ENCODE measurements at places on chromosomes 13 and 19. TPM values are rescaled to one million over a fixed set of nuclear protein-coding genes. Genes with fewer than 3 reads are reported as not detected.

DNA sequence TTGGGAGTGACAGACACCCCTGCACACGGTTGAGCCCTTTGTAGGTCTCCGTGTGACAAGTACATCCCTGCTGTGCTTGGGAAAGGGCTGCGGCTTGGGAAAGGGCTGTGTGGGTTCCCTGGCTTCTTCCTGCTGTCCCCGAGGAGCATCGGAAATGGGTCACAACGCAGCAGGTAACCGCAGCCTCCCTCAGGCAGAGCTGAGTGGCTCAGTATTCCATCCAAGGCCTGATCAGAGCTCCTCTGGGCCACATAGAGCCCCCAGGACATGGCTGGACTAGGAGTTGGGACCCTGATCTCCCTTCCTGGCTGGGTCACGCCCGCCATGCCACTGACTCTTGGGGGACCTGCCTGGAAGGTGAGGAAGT, 16.3 kb downstream of the TECR start:
- DNase-seq: no peak
- H3K4me1 ChIP-seq: no peaks in the 10 kb centered on the region
- peaks cover 12% of the 10 kb centered on the region for H3K36me3 ChIP-seq
- no peaks in the 10 kb centered on the region for H3K27me3 ChIP-seq

DNA sequence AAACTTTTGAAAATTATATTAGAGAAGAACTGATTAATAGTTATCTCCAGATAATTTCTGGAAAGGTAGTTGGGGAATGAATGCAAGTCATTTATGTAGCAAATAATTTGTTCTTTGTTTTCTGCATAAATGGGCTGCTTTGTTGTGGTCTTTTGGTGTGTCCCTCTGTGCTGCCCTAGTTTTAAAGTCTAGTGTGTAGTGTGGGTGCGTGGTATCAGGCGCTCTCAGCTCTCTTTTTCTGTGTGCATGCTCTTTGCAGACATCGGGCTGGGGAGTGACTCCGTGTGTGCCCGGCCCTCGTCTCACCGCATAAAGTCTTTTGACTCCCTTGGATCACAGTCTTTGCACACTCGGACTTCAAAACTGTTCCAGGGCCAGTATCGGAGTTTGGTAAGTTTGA, 94.5 kb downstream of the ARHGEF7 start:
- DNase-seq: no peak
- H3K36me3 ChIP-seq: 0 out of 2 replicates have a peak, but pooled peaks cover 3% of the 10 kb centered on the region
- no peak overlapping the region for H3K27ac ChIP-seq
- H3K4me3 ChIP-seq: no peak overlapping the region
- peaks cover 11% of the 10 kb centered on the region for H3K4me1 ChIP-seq
- H3K27me3 ChIP-seq: no peaks in the 10 kb centered on the region

Gene IQCN
- total RNA-seq: 0.06 TPM

GRCh38 chr19:313988-314815, 23.0 kb upstream of the PLPP2 start:
- H3K27ac ChIP-seq: no peak overlapping the region
- no peak overlapping the region for H3K4me3 ChIP-seq
- peaks cover 14% of the 10 kb centered on the region for H3K36me3 ChIP-seq
- H3K4me1 ChIP-seq: no peaks in the 10 kb centered on the region
- DNase-seq: no peak
- H3K27me3 ChIP-seq: no peaks in the 10 kb centered on the region

DNA sequence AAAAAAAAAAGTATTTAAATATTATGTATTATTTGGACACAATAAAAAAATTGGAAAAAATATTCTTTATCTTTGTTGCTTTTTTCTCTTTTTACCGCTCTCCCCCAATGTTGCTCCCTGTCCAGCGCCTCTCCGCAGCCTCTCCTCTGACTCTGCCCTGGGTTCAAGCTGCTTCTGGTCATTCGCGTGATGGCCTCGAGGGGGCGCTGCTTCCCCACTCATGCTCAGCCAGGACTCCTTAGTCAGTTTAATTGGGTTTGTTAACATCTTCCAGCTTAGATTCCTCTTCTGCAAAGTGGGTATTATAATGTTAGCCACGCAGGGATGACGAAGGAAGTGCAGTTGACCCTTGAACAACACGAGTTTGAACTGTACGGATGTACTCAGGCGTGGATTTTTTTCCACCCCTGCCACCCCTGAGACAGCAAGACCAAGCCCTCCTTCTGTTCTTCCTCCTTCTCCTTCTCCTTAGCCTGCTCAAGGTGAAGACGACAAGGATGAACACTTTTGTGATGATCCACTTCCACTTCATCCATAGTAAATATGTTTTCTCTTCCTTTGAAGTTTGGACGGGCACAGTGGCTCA, 4.9 kb upstream of the NWD1 start:
- H3K4me1 ChIP-seq: peaks cover 5% of the 10 kb centered on the region
- H3K4me3 ChIP-seq: no peak overlapping the region
- no peak overlapping the region for H3K27ac ChIP-seq
- no peaks in the 10 kb centered on the region for H3K27me3 ChIP-seq
- no peaks in the 10 kb centered on the region for H3K36me3 ChIP-seq

GRCh38 chr13:50711996-50712395, 131.5 kb downstream of the DLEU7 start:
- no peak for DNase-seq
- no peaks in the 10 kb centered on the region for H3K36me3 ChIP-seq
- no peaks in the 10 kb centered on the region for H3K27me3 ChIP-seq
- no peak overlapping the region for H3K4me3 ChIP-seq

Gene TRMT1
- 54.1 TPM for total RNA-seq

Gene GIPR
- 0.38 TPM for total RNA-seq

Gene RNF17
- not detected for total RNA-seq

- no peaks in the 10 kb centered on the region for H3K4me1 ChIP-seq
- H3K27me3 ChIP-seq: no peaks in the 10 kb centered on the region
- H3K36me3 ChIP-seq: no peaks in the 10 kb centered on the region
Observed at GRCh38 chr13:51828730-51829567, 16.0 kb downstream of the TMEM272 start.

Gene SSC5D
- 3.1 TPM for total RNA-seq

GRCh38 chr19:42276821-42277220, 7.8 kb downstream of the CIC start:
- H3K36me3 ChIP-seq: 0 out of 2 replicates have a peak, but pooled peaks cover 5% of the 10 kb centered on the region
- no peaks in the 10 kb centered on the region for H3K27me3 ChIP-seq
- H3K27ac ChIP-seq: no peak overlapping the region

Gene ZNF611
- 12.3 TPM for total RNA-seq

DNA sequence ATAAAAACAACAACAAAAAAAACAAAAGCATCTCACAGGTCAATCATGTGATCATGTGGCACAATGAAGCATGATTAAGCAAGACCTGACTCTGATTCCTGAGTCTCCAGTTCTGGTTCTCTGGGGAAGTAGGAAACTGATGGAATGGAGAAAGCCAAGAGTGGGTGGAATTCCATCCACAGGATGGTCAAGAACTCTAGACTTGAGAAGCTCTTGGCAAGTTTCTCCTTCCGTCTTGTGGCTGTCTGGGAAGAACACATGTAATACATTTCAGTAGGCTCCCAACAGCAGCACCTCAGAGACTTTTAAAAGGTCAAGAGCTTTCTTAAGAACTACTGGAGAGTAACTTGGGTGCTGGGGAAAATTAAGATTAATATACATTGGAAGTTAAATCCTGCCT, 78.6 kb upstream of the TSHZ3 start:
- 0 out of 2 replicates have a peak, but pooled peaks cover 8% of the 10 kb centered on the region for H3K4me1 ChIP-seq
- H3K36me3 ChIP-seq: no peaks in the 10 kb centered on the region
- no peaks in the 10 kb centered on the region for H3K27me3 ChIP-seq
- H3K4me3 ChIP-seq: no peak overlapping the region

- H3K4me3 ChIP-seq: no peak overlapping the region
- no peaks in the 10 kb centered on the region for H3K36me3 ChIP-seq
- H3K4me1 ChIP-seq: no peaks in the 10 kb centered on the region
- DNase-seq: no peak
Observed at GRCh38 chr13:66492479-66492878, 737.7 kb downstream of the PCDH9 start.

Gene PRR20B
- not detected for total RNA-seq

DNA sequence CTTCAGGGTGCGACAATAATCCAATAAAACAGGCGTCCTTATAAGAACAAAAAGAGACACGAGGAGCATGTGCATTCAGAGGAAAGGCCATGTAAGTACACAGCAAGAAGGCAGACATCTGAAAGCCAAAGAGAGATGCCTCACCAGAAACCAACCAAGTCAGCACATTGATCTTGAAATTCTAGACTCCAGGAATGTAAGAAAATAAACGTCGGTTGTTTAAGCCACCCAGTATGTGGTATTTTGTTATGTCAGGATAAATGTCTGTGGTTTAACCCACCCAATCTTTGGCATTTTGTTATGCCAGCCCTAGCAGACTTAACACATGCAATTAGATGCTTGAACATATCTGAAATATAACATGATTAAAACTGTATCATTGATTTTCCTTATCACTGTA, 452.0 kb downstream of the SLITRK6 start:
- H3K27me3 ChIP-seq: no peaks in the 10 kb centered on the region
- H3K4me1 ChIP-seq: no peaks in the 10 kb centered on the region
- H3K27ac ChIP-seq: no peak overlapping the region
- no peak for DNase-seq

DNA sequence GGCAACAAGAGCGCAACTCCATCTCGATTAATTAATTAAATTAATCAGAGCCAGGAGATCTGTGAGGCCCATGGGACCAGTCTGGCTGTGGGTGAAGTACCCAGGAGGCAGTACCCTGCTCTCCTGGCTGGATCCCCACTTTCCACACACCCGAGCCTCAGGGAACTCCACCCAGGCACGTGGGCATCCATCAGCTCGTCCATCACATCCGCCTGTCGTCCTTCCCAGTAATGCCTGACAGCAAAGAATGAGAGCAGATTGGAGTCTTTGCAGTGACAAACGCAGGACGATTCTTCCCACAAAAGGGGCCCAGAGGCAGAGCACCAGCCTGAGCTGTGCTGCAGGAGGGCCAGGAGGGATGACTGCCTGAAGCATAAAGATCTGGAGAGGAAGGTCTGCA, 35.8 kb downstream of the VSTM2B start:
- DNase-seq: no peak
- H3K4me3 ChIP-seq: no peak overlapping the region
- peaks cover 9% of the 10 kb centered on the region for H3K27me3 ChIP-seq
- no peak overlapping the region for H3K27ac ChIP-seq
- no peaks in the 10 kb centered on the region for H3K4me1 ChIP-seq

Gene FGF9
- total RNA-seq: 0.13 TPM

DNA sequence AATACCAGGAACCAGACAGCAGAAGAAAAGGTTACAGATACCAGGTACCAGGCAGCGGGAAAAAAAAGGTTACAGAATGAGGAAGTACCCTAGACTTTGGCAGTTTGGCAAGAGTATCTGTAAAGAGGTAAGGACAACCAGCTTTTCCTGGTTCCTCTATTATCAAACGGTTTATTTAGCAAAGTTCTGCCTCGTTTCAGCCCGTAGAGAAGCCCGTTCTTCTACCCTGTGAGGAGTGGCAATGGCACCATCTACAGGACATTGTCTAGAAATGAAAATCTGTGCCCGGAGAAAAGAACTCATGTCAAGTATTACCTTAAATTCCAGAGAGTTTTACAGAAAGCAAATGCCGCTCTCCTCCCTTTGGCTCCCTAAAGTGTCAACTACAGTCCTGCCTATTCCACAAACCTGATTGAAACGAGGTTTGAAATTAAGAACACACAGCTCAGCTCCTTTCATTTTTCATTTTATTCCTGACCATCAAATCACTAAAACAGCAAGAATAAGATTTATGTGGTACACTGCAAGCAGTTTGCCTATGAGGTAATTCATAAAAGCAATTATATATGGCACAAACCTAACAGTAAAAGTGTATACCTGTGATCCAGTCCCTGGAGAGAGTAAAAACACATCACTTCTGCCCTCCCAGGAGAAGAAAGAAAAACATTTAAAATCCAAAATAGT, 226.3 kb downstream of the SLC7A1 start:
- no peak overlapping the region for H3K4me3 ChIP-seq
- H3K36me3 ChIP-seq: no peaks in the 10 kb centered on the region
- H3K27me3 ChIP-seq: no peaks in the 10 kb centered on the region

DNA sequence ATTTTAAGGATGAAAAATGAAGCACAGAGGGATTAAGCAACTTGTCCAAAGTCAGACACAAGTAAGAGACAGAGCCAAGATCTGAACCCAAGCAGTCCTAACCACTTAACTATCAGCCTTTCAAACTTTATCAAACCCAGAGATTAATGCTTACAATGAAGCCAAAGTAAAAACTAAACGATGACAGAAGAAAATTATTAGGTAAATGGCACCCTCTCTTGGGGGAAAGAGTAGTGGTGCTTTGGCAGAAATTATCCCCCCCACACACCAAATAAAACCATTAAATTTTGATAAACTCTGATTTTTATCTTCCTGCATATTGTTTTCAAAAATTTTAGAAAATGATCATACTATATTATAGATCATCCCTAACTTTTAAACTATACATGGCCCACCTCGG, 329.2 kb downstream of the SLC7A1 start:
- H3K36me3 ChIP-seq: no peaks in the 10 kb centered on the region
- H3K27me3 ChIP-seq: peaks cover 11% of the 10 kb centered on the region
- no peak overlapping the region for H3K27ac ChIP-seq
- no peak overlapping the region for H3K4me3 ChIP-seq
- H3K4me1 ChIP-seq: no peaks in the 10 kb centered on the region
- no peak for DNase-seq

Gene ERICH4
- total RNA-seq: not detected

DNA sequence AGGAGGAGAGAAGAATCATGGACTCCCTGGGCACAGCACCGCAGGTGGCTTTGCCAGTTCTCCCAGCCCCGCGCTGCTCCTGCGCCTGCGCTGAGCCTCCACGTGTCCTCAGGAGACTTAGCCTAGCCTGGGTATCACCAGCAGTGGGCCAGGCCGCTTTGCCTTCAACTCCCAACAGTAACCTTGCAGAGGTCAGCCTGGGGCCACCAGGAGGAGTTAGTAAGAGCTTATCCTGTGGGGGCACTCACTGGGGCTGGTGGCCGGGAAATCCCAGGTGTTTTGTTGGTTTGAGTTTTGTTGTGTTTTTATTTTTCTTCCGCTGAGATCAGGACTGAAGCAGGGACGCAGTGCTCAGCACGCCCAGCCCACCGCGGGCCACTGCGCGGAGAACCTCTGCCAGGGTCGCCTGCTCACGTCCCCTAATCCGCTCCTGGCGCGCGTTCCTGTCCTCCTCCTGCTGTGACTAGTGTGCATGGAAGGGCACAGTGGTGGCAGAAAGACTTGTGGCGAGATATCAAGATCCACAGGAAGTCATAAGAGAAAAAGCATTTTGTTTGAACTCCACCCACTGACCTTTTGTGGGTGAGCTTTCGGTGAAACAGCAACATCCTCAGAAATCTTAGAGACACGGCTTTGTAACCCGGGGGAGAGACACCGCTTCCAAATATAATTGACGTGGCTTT, 207.4 kb upstream of the RFC3 start:
- H3K27me3 ChIP-seq: no peaks in the 10 kb centered on the region
- peaks cover 14% of the 10 kb centered on the region for H3K4me1 ChIP-seq
- DNase-seq: peak; percentile 97
- no peaks in the 10 kb centered on the region for H3K36me3 ChIP-seq
- peak overlapping the region; percentile 50 for H3K4me3 ChIP-seq
- H3K27ac ChIP-seq: peak overlapping the region; percentile 93

Gene MCEMP1
- total RNA-seq: not detected

Gene CEACAM1
- total RNA-seq: not detected

GRCh38 chr13:94813920-94814475, 101.7 kb upstream of the SOX21 start:
- H3K36me3 ChIP-seq: no peaks in the 10 kb centered on the region
- H3K4me1 ChIP-seq: no peaks in the 10 kb centered on the region
- no peaks in the 10 kb centered on the region for H3K27me3 ChIP-seq
- H3K27ac ChIP-seq: no peak overlapping the region
- H3K4me3 ChIP-seq: no peak overlapping the region
- DNase-seq: no peak

All from SJCRH30 (cell line).